ENCODE measurements at places on chromosomes 7 and 10.

DNA sequence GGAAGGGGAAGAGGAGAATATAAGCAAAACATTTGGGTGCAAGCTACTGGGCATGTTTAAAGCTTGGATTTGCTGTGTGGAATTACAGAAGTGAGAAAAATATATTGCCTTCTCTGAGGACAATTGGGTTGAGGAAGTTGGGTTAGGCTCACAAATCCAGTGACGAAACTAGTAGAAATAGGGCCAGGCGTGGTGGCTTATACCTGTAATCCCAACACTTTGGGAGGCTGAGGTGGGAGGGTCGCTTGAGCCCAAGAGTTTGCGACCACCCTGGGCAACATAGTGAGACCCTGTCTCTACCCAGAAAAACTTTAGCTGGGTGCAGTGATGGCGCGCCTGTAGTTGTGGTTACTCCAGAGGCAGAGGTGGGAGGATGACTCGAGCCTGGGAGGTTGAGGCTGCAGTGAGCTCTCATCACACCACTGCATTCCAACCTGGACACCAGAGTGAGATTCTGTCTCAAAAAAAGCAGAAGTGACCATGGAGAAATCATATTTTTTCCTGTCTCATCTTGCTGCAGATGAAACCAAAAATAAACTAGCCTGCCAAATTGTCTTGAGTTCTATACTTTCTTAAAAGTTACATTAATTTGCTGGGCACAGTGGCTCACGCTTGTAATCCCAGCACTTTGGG is 22.4 kb downstream of the NRBF2 start:
- no peak for DNase-seq

DNA sequence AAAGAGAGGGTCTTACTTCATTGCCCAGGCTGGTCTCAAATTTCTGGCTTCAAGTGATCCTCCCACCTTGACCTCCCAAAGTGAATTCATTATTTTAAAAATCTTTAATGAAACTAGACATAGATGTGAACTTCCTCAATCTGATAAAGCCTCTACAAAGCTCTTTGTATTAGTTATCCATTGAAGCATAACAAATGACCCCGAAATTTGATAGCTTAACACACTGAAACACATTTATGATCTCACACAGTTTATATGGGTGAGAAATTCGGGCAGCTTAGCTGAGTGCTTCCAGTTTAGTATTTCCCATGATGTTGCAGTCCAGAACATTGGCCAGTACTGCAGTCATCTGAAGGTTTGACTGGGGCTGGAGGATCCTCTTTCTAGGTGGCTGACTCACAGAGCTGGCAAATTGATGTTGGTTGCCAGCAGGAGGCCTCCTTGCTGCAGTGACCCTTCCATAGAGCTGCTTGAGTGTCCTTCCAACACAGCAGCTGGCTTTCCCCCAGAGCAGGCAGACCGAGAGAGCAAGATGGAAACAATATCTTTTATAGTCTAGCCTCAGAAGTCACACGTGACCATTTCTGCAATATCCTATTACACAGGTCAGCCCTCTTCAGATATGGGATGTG is 16.6 kb upstream of the WNT8B start:
- DNase-seq: no peak

DNA sequence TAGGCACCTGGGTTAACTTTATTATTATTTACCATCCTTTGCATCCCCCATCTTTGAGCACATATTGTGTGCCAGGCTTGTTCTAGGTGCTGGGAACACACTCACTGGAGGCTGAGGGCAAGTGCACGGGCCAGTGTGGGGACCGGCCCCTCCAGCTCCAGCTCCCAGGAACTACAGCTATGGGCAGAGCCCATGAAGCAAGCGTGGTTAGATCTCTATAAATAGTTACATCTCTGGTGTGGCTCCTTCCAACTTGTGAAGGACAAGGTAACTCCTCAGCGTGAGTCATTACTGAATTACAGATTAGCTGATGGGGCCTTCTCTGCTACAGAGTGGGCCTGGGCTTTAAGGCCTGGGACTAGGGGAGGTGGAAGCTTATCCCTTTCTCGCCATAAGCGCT is 583.5 kb downstream of the SDK1 start:
- no peak for DNase-seq

GRCh38 chr7:104961821-104962220 is 52.2 kb upstream of the KMT2E start:
- no peak for DNase-seq

GRCh38 chr7:141381794-141382427 is 169.3 kb upstream of the AGK start:
- DNase-seq: no peak

DNA sequence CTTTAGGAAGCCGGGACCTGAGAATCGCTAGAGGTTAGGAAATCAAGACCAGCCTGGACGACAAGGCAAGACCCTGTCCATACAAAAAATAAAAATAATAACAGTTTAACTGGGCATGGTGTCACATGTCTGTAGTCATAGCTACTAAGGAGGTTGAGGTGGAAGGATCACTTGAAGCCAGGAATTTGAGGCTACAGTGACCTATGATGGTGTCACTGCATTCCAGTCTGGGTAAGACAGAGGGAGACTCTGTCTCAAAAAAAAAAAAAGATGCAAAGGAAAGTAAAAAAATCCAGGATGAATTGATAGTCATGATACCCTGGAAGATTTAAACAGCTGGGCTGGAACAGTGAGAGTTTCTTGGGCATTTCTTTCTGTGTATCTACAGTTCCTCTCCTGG is 463.2 kb downstream of the GALNT17 start:
- DNase-seq: no peak

- DNase-seq: no peak
Measured at GRCh38 chr7:32535162-32535702, 39.9 kb downstream of the AVL9 start.

DNA sequence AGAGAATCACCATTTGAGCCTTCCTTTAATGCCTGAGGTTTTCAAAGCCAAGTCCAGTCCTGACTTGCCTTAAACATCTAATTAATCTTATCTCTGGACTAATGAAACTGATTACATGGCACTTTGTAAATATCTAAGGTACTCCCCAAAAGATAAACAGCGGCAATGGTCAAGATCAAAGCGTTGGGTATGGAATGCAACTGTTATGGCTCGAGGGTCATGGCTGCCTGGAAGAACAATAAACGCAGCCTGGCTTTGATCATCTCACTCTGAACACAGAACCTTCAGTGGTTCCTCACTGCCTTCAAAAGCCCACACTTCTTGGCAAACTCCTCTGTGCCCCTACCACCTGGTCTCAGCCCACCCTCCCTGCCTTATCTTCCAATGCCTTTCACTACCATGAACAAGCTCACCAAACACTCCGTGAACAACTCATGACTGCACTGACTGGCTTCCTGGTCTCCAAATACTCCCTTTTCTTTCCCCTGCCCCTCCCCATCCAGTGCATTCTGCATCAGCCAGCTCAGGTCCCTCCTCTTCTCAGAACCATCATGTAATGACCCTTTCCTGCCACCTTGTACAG is 150.2 kb upstream of the NFE2L3 start:
- no peak for DNase-seq

- no peak for DNase-seq
Measured at GRCh38 chr7:142243823-142244222, 14.0 kb downstream of the PRSS58 start.

DNA sequence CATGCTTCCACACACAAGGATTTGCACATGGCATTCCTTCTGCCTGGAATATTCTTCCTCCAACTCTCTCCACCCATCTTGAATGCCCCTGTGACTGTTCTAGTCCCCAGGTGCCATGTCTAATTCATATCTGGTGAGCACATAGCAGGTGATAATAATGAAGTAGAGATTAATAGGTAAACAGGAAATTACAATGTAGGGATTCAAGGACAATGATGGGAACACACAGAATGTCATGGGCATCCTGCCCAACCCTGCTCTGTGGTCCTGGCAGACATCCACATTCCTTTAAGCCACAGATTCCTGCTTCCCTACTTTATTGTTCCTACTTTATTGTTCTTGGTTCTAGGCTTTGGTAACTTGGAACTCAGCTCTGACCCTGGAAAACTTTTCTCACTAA is 115.8 kb downstream of the THSD7A start:
- no peak for DNase-seq

DNA sequence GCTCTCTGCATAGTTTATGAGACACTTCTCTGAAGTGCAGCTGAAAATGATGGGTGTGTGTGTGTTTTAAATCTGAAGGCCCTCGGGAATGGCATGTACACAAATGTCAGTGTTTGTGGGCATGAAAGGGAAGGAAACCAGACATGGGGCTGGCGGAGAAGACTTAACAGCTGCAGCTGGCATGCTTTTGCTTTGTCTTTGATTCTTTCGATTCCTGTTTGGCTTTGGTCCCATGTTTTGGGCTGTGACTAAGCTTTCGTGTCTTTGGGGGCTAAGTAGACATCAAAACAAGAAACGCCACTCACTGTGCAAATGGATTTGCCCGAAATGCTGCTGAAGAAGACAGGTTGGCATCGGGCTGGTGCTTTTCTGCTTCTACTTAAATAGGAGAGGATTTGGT is 179.3 kb downstream of the PFKFB3 start:
- DNase-seq: no peak

DNA sequence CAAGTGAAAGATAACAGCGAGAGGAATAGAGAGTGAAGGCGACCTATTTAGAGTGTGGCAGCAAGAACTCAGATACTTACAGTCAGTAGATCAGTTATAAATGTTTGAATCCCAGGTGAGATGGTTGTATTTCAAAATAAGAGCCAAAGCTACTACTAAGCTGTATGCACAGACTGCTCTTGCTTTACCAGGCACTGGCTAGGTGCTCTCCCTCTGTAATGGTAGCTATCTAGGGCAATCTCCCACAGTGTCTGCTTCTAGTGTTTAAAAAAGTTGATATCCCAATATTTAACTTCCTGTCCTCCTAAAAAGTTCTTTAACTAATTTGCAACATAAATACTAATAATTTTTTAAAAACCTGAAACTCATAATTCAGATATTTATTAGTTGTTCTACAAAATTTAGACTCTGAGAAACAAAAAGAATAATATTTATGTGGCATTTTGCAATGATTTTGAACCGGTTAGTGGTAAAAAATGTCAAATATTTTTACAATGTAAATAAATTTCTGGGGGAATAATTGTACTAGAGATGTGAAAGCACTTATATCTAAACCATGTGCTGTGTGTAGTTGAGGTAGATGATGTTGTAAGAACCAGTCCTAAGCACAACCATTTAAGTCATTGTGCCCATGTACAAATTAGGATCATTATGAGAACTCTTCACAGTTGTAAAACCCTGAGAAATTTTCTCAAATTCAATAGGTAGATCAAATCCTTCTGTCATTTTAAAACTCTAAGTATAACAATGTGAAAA is 349.3 kb upstream of the SEMA3D start:
- DNase-seq: no peak

DNA sequence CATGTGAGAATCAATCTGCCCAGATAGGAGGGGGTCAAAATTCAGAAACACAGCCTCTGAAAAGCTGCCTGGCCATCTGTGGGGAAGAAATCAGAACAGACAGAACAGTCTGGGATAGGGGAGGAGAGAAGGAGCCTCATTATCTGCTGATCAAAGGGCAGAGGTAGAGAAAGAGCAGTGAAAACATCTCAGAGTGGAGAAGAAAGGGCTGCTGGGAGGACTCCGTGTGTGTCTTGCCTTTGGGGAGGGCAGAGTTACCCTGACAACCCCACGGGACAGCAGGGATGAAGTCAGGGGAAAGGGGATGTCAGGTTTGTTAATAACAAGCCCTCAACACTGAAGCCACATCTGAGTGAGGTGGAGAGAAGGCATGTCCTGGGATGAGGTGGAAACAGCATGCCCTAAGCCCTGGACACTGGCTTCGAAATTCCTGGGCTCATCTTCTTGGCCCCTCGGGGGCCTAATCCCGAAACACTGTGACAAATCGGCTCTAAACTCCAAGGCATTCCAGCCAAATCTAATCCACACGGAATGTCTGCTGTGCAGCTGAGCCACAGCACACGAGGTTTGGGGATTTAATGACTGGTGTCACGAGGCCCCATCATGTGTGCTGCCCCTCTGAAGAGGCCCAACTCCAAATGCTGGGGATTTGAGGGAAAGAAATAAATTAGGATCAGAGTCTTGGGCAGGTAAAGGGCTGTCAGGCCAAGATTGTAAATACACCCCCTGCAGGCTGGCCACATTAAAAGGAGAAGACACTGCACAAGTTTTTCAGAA is 82.8 kb upstream of the FGFR2 start:
- DNase-seq: no peak

DNA sequence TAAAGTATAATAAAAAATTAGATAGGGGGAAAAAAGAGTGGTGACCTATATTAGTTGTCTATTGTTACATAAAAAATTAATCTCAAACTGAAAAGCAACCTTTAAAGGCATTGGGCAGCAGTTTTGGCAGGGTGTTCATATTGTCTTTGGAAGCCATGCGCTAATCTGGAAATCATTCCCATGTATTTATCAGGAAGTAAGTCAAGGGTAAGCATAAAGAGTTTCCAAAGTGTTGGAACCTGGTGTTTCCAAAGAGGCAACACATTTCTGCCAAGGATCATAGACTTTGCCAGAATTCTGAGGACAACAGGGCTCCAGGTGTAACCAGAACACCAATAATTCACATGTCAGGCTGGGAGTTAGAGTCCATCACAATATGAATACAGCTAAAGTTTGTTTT is 55.7 kb upstream of the EGFR start:
- DNase-seq: no peak

GRCh38 chr7:128137181-128137580 is 103.9 kb upstream of the LEP start:
- no peak for DNase-seq

DNA sequence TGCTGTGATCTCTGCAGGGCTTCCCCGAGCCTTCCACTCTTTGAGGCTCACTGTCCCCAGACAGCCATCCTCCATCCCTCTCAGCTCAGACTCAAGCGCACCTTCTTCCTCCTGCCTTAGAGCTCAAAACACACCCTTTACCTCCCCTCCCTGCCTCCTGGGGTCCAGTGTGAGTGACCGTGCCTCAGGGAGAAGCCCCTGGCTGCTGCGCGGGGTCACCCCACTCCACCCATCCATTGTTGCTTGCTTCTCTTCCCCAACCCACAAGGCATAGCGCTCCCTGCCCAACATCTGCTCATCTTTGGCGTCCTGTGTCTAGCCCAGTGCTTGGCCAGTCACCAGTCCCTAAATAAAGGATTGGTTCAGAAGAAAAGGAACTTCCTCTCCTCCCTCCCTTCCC is 170.3 kb downstream of the TCERG1L start:
- DNase-seq: no peak

DNA sequence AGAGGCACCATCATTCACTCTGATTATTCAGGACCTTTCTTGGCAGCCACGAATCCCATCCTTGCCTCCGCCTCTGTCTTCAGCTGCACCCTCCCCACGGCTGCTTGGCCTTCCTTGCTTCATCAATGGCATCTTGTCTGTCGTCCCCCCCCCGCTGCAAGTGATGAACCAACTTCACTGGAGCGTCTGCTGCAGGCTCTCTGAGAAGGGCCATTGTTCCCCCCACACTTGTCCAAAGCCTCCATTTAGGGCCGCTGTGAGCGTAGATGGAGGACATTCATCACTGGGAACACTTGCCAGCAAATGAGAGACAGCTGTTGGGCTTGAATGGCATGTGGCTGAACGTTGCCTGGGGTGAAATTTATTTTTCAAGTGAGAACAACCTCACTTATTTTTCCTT is 20.1 kb downstream of the AFAP1L2 start:
- no peak for DNase-seq
